Immature natural killer cell (primary cell): ENCODE measurements at places on chromosomes 11 and 22.

GRCh38 chr11:4851033-4851432 lies 2.0 kb upstream of the OR51S1 start:
- no peak overlapping the region for H3K4me3 ChIP-seq
- no peak overlapping the region for H3K27ac ChIP-seq

GRCh38 chr11:134250246-134250645 lies 2.9 kb downstream of the THYN1 start:
- DNase-seq, result no peak
- H3K4me1 ChIP-seq, result peaks cover 23% of the 10 kb centered on the region
- no peak overlapping the region for H3K4me3 ChIP-seq
- no peak overlapping the region for H3K27ac ChIP-seq
- no peaks in the 10 kb centered on the region for H3K27me3 ChIP-seq

DNA sequence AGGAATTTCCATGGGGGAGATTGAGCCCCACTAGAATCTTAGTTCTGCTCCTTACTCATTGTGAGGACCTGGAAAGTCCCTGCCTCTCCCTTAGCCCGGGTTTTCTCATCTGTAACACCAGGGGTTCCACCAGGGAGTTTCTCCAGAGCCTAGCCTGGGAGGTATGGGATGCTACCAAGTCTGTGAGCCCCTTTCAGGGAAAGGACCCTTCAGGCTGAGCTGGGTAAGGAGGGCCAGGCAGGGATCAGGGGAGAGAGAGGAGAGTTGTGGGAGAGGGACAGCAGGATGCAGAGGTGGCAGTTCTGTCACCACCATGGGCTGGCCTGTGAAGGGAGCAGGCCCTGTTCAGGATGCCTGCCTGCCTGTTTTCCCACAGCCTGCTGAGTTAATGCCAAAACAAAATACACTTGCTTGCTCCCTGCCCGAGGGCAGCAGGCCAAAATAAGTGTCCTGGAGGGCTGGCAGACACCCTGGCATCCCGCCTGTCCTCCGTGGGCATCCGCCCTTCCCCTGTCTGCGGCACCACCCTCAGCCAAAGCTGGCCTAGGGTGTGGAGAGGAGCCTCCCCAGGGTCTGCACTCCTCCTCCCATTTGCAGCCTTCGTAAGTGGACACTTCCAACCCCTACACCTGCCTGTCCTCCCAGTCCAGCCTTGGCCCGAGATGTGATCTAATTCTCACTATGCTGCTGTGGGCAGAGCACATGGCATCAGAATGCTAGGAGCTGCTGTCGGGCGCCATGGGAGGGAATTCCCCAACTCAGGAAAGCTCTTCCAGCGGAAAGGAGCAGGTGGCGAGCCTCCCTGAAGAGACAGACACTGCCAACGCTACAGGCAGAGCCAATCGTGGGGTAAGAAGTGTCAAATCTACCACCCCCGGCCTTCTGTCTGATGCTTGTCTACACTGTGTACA lies 5.9 kb upstream of the FCHSD2 start:
- no peaks in the 10 kb centered on the region for H3K36me3 ChIP-seq
- no peak overlapping the region for H3K27ac ChIP-seq
- peaks cover 2% of the 10 kb centered on the region for H3K27me3 ChIP-seq
- DNase-seq, result no peak
- peaks cover 25% of the 10 kb centered on the region for H3K4me1 ChIP-seq

DNA sequence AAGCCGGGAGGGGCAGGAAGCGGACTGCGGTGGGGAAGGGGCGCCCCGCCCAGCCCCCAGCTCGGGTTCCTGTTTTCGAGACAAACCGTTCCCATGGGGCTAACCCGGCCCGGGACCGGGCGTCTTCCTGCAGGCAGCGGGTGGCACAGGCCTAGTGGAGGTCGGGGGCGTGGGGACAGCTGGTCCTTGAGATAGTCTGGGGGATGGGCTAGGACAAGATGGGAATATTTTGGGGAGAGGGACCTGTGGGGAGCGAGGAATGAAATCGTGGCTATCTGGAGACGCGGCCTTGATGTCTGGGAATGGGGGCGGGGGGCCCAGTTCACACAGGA lies 1.2 kb upstream of the RASGRP2 start:
- DNase-seq, result peak; percentile 92
- H3K27me3 ChIP-seq, result peaks cover 22% of the 10 kb centered on the region
- peaks cover 11% of the 10 kb centered on the region for H3K36me3 ChIP-seq
- peaks cover 58% of the 10 kb centered on the region for H3K4me1 ChIP-seq
- H3K27ac ChIP-seq, result peak overlapping the region; percentile 99
- peak overlapping the region; percentile 97 for H3K4me3 ChIP-seq

GRCh38 chr11:66478729-66479393 lies 1.4 kb upstream of the DPP3 start:
- no peak for DNase-seq
- no peaks in the 10 kb centered on the region for H3K36me3 ChIP-seq
- H3K27me3 ChIP-seq, result no peaks in the 10 kb centered on the region
- H3K27ac ChIP-seq, result peak overlapping the region; percentile 88

DNA sequence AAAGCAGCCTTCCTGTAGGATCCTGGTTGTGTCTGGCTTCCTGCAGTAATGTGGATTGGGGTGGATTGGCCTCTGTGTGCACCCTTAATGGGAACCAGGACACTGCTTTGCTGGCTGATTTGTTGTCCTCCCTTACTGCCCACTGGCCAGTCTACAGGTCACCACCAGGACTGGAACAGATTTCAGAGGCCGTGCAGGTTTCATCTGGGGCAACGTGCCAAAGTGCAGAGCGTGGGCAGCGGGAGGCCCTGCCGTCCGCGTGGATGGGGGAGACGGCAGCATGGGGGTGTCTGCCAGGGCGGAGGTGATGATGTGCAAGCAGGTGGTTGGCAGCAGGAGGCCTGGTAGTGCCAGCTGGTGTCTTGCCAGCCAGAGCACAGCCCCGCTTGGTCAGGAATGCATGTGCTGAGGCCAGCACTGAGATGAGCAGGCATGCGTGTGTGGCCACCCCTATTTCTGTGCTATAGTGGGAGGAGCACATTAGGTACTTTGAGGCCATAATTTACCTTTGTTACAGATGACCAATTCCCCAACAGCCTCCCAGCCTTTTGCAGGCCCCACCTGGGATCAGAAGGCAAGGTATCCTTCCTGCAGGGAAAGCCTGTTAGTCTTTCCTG lies 24.3 kb downstream of the BCR start:
- DNase-seq, result no peak
- no peak overlapping the region for H3K27ac ChIP-seq
- no peak overlapping the region for H3K4me3 ChIP-seq
- peaks cover 2% of the 10 kb centered on the region for H3K27me3 ChIP-seq
- H3K36me3 ChIP-seq, result peaks cover 15% of the 10 kb centered on the region

- H3K27me3 ChIP-seq, result peaks cover 9% of the 10 kb centered on the region
- H3K4me1 ChIP-seq, result no peaks in the 10 kb centered on the region
- no peak for DNase-seq
- no peak overlapping the region for H3K27ac ChIP-seq
Observed at GRCh38 chr11:44893308-44893822, 57.3 kb downstream of the TP53I11 start.

- no peaks in the 10 kb centered on the region for H3K27me3 ChIP-seq
- H3K36me3 ChIP-seq, result no peaks in the 10 kb centered on the region
- H3K4me3 ChIP-seq, result no peak overlapping the region
Observed at GRCh38 chr11:16841481-16841880, 103.0 kb downstream of the C11orf58 start.

DNA sequence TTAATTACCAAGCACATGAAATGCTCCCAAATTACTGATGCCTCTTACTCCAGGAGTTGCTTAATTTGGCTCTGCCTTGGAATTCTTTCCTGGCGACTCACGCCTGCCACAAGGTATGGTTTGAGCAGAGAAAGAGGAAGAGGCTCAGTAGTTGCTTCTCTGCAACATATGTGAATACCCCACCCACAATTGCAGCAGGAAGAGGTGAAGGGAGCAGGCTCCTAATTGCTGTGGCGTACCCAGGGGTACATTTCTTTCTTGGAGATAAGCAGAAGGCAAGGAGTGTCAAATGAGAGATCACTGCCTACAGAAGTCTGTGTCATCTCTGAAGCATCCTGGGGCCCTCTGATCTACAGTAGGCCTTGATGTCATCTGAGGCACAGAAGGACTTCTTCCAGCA lies 10.6 kb upstream of the NNMT start:
- H3K27ac ChIP-seq, result no peak overlapping the region
- no peaks in the 10 kb centered on the region for H3K4me1 ChIP-seq
- H3K27me3 ChIP-seq, result no peaks in the 10 kb centered on the region
- H3K36me3 ChIP-seq, result no peaks in the 10 kb centered on the region
- DNase-seq, result no peak

GRCh38 chr11:56396047-56396446 lies 16.4 kb upstream of the OR5AL1 start:
- H3K36me3 ChIP-seq, result no peaks in the 10 kb centered on the region
- H3K4me1 ChIP-seq, result no peaks in the 10 kb centered on the region
- no peak overlapping the region for H3K27ac ChIP-seq
- DNase-seq, result no peak

DNA sequence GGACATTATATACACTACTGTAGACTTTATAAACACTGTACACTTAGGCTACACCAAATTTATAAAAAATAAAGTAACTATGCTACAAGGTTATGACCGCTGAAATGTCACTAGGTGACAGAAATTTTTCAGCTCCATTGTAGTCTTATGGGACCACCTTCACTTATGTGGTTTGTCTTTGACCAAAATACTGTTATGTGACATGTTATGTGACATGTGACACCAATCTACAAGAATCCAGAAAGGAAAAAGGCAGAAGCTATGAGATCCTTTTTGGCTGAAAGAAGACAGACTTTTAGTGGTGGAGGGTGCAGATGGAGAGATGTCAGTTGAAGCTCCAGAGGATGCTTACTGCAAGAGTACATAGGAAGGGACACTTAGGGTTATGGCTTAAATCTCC lies 1378.4 kb upstream of the TENM4 start:
- H3K4me3 ChIP-seq, result no peak overlapping the region
- peaks cover 2% of the 10 kb centered on the region for H3K27me3 ChIP-seq
- H3K4me1 ChIP-seq, result no peaks in the 10 kb centered on the region
- H3K36me3 ChIP-seq, result no peaks in the 10 kb centered on the region
- no peak overlapping the region for H3K27ac ChIP-seq
- no peak for DNase-seq

DNA sequence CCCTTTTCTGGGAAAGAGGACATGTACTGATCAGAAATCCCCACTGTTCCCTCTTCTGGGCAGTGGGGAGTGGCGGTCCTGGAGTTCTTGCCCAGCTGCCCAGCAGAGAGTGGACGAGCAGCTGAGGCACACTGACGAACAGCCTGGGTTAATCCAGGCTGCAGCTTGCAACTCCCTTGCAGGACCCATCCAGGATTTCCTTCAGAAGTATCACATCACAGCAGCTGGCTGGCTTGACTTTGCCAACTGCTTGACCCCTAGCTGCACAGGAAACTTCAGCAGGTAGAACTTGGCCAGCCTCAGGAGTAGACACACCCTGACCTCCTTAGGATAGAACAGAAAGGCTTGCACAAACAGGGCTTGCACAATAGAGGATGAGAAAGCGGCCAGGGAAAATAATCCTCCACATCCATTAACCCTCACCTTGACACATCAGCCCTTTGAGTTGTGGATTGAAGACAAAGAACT lies 27.9 kb upstream of the FZD4 start:
- H3K27ac ChIP-seq, result no peak overlapping the region
- H3K4me1 ChIP-seq, result no peaks in the 10 kb centered on the region
- H3K36me3 ChIP-seq, result no peaks in the 10 kb centered on the region
- DNase-seq, result no peak
- H3K27me3 ChIP-seq, result peaks cover 3% of the 10 kb centered on the region

- no peak overlapping the region for H3K4me3 ChIP-seq
- H3K27me3 ChIP-seq, result peaks cover 2% of the 10 kb centered on the region
- no peak overlapping the region for H3K27ac ChIP-seq
- H3K36me3 ChIP-seq, result no peaks in the 10 kb centered on the region
- DNase-seq, result no peak
Observed at GRCh38 chr11:117822074-117823033, 2.2 kb downstream of the FXYD2 start.

GRCh38 chr11:93407777-93408401 lies 77.3 kb downstream of the DEUP1 start:
- no peaks in the 10 kb centered on the region for H3K27me3 ChIP-seq
- no peak overlapping the region for H3K27ac ChIP-seq
- no peaks in the 10 kb centered on the region for H3K4me1 ChIP-seq

GRCh38 chr22:19824926-19825339 lies 29.7 kb downstream of the GNB1L start:
- no peaks in the 10 kb centered on the region for H3K36me3 ChIP-seq
- DNase-seq, result no peak
- no peaks in the 10 kb centered on the region for H3K4me1 ChIP-seq
- H3K27me3 ChIP-seq, result no peaks in the 10 kb centered on the region
- no peak overlapping the region for H3K27ac ChIP-seq
- no peak overlapping the region for H3K4me3 ChIP-seq

GRCh38 chr11:116641561-116642045 lies 131.2 kb downstream of the BUD13 start:
- no peaks in the 10 kb centered on the region for H3K4me1 ChIP-seq
- no peak overlapping the region for H3K27ac ChIP-seq
- no peak overlapping the region for H3K4me3 ChIP-seq

DNA sequence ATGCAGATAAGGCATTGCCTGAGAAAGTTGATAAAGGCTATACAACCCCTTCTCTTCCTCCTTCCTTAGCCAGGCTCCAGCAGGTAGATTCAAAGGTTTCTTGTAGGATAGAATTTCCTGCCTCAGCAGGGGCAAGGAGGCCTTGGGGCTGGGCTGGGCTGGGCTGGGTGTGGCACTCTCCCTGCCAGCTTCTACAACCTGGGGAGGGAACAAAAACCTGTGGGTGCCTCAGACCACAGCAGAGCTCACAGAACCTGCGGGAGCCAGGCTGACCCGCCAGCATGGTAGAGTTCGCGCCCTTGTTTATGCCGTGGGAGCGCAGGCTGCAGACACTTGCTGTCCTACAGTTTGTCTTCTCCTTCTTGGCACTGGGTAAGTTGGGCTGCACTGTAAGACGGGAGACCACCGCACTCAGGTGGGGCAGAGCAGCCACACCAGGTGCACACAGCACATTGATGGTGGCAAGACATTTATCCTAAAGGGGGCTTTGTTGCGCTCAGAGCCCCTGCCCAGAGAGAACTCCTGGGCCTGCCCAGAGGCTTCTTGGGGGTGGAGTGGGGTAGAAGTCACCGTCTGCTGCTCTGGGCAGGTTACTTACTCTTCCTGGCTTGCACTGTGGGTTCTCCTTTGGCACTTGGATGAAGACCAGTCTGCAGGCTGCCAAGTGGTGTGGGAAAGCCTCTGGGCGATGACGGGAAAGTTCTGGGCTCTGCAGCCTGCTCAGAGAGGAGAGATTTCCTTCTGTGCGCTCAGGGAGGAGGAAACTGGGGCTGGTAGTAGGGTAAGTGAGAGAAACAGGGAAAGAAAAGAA lies at the start of gene MOGAT2:
MOGAT2 (plus strand) TSS at position 231 of the 811 bp plus-strand sequence; CDS start at position 282, 51 bp downstream.
- H3K4me3 ChIP-seq, result no peak within 1 kb of the TSS
- H3K27me3 ChIP-seq, result peaks cover 3% of the 10 kb centered on the region
- H3K27ac ChIP-seq, result no peak within 1 kb of the TSS
- H3K36me3 ChIP-seq, result no peaks in the 10 kb centered on the region
